ENCODE measurements at places on chromosomes 13 and 19. TPM values are rescaled to one million over a fixed set of nuclear protein-coding genes. Genes with fewer than 3 reads are reported as not detected.

PLIN4 gene
- 4.6 TPM for total RNA-seq

SIRT6 gene
- 18.1 TPM for total RNA-seq

PROZ gene
- total RNA-seq, result not detected

C19orf33 gene
- 35.6 TPM for total RNA-seq

BCL3 gene
- total RNA-seq, result 41.0 TPM

LRRC4B gene
- 3.9 TPM for total RNA-seq

DNA sequence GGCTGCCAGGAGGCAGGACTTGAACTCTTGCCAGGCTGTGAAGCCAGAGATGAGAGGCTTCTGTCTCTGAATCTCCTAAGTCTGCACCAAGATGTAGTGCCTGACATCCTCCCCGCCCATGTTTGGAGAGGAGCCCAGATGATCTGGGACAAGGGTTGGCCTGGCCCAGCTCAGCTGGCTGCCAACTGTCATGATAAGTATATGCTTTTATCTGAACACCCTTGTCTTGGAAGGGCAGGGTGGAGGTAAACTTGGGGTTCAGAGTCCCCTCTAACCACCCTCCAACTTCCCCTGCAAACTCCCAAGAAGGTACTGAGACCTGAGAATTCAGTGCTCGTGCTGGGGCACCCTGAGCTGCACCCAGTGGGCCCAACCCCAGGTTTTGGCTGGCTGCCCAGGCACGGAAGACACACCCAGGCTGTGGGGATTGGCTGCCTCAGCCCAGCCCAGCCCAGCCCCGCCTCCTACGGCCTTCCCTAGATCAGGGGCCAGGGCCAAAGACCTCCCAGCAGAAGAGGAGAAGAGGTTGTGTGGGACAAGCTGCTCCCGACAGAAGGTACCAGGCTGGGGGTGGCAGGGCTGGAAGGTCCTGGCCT is at the start of gene CYP4F12:
Gene CYP4F12 (plus strand): TSS at position 508 of the 596 bp plus-strand sequence. CDS start 443 bp downstream, outside the sequence.
- peak; percentile 79 for DNase-seq
- H3K4me1 ChIP-seq, result peaks cover 10% of the 10 kb centered on the region
- H3K4me3 ChIP-seq, result peak within 1 kb of the TSS; percentile 12
- H3K27me3 ChIP-seq, result peaks cover 4% of the 10 kb centered on the region
- H3K36me3 ChIP-seq, result no peaks in the 10 kb centered on the region

GRCh38 chr13:94028650-94029049 is 450.8 kb downstream of the DCT start:
- no peaks in the 10 kb centered on the region for H3K27me3 ChIP-seq
- H3K36me3 ChIP-seq, result no peaks in the 10 kb centered on the region
- no peak overlapping the region for H3K27ac ChIP-seq
- no peaks in the 10 kb centered on the region for H3K4me1 ChIP-seq

- H3K4me1 ChIP-seq, result peaks cover 40% of the 10 kb centered on the region
- DNase-seq, result no peak
- H3K4me3 ChIP-seq, result peak overlapping the region; percentile 84
- H3K27ac ChIP-seq, result peak overlapping the region; percentile 82
- H3K27me3 ChIP-seq, result no peaks in the 10 kb centered on the region
Measured at GRCh38 chr19:343451-343931, 1.1 kb downstream of the MIER2 start.

DNA sequence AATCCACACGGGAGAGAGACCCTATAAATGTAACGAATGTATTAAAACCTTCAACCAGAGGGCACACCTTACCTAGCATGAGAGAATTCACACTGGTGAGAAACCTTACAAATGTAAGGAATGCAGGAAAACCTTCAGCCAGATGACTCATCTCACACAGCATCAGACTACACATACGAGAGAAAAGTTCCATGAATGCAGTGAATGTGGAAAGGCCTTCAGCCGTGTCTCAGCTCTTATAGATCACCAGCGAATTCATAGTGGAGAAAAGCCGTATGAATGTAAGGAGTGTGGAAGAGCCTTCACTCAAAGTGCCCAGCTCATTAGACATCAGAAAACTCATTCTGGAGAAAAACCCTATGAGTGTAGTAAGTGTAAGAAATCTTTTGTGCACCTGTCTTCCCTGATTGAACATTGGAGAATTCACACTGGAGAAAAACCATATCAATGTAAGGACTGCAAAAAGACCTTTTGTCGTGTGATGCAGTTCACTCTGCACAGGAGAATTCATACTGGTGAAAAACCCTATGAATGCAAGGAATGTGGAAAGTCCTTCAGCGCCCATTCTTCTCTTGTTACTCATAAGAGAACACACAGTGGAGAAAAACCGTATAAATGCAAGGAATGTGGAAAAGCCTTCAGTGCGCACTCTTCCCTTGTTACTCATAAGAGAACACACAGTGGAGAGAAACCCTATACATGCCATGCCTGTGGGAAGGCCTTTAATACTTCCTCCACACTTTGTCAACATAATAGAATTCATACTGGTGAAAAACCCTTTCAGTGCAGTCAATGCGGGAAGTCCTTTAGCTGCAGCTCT is 16.0 kb downstream of the ZNF582 start:
- peaks cover 51% of the 10 kb centered on the region for H3K36me3 ChIP-seq
- H3K27ac ChIP-seq, result no peak overlapping the region
- no peaks in the 10 kb centered on the region for H3K27me3 ChIP-seq

GRCh38 chr13:57877601-57878000 is 246.1 kb downstream of the PCDH17 start:
- H3K4me1 ChIP-seq, result no peaks in the 10 kb centered on the region
- no peaks in the 10 kb centered on the region for H3K27me3 ChIP-seq
- DNase-seq, result no peak
- no peaks in the 10 kb centered on the region for H3K36me3 ChIP-seq
- no peak overlapping the region for H3K4me3 ChIP-seq
- no peak overlapping the region for H3K27ac ChIP-seq

DNA sequence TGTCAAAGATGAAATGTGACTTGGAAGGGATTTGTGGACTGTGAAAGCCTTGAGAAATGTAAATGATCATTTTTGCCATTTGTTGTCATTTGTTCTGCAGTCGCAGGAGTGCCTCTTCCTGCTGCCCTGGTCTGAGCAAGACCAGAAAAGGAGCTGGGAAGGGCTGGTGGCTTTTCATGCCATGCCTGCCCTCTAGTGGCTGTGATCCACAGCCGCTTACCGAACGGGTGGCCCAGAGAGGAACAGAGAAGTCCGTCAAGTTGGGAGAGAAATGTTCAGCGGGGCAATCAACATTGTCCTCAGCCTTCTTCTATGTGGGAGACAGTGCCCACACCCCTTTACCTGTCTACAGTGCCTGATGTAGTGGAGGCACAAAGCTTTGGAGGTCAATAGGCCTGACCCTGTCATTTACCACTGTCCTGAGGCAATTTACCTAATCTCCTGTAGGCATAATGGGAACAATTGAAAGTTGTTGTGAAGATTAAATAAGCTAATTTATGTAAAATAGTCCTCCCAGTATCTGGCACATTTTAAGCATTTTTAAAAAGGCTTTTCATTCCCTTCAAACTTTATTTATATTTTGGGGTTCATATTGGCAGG is 224.5 kb downstream of the B3GLCT start:
- H3K4me1 ChIP-seq, result no peaks in the 10 kb centered on the region
- H3K4me3 ChIP-seq, result no peak overlapping the region
- no peaks in the 10 kb centered on the region for H3K27me3 ChIP-seq
- no peak overlapping the region for H3K27ac ChIP-seq
- no peaks in the 10 kb centered on the region for H3K36me3 ChIP-seq

- no peaks in the 10 kb centered on the region for H3K36me3 ChIP-seq
- DNase-seq, result no peak
- H3K27me3 ChIP-seq, result no peaks in the 10 kb centered on the region
- no peak overlapping the region for H3K27ac ChIP-seq
- peaks cover 3% of the 10 kb centered on the region for H3K4me1 ChIP-seq
- H3K4me3 ChIP-seq, result no peak overlapping the region
Measured at GRCh38 chr13:59666504-59666903, 497.2 kb downstream of the DIAPH3 start.

DNA sequence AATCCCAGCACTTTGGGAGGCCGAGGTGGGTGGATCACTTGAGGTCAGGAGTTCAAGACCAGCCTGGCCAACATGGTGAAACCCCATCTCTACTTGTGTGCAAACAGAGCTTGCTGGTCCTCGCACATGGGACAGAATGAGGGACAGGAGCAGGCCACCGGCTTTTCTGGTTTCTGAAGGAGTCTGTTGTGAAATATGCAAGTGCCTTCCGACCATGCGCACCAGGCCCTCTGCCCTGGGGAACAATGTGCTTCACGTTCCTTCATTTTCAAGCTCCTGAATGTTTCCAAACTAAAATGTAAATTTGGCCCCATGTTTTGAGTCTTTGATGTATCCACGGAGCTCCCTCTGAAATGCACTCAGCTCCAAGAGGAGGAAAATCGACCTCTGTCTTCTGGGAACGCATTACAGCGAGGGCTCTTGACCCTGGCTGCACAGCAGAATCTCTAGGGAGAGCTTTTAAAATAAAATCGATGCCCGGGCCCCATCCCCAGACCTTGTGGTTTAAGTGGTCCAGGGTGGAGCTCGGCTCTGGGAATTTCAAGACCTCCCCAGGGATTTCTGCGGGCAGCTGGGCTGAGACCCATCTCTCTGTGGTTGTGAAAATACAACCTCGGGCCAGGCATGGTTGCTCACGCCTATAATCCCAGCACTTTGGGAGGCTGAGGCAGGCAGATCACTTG is 9.3 kb upstream of the ACP4 start:
- no peaks in the 10 kb centered on the region for H3K36me3 ChIP-seq
- H3K4me1 ChIP-seq, result no peaks in the 10 kb centered on the region
- H3K27me3 ChIP-seq, result peaks cover 72% of the 10 kb centered on the region
- DNase-seq, result no peak
- no peak overlapping the region for H3K27ac ChIP-seq

GRCh38 chr19:10736189-10736588 is 18.3 kb downstream of the DNM2 start:
- no peak for DNase-seq
- no peaks in the 10 kb centered on the region for H3K36me3 ChIP-seq
- peaks cover 65% of the 10 kb centered on the region for H3K4me1 ChIP-seq
- peak overlapping the region; percentile 78 for H3K27ac ChIP-seq
- H3K4me3 ChIP-seq, result no peak overlapping the region

DNA sequence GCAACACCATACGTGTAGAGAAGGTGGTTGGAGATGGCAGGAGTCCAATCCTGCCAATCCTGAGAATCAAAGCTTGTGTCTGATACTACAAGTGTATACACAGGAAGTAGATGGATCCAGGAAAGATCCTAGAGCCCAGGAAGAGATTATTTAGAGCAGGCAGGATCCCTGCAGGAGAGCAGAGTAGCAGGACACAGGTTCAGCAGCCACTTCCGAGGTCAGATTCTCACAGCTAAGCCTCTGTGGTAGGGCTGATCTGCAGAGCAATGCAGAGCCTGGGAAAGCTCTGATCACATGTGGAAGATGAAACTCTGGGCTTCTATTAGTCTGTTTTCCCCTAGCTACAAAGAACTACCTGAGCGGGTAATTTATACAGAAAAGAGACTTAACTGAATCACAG is 28.5 kb upstream of the ZNF331 start:
- no peak overlapping the region for H3K4me3 ChIP-seq
- no peaks in the 10 kb centered on the region for H3K27me3 ChIP-seq
- no peaks in the 10 kb centered on the region for H3K36me3 ChIP-seq
- H3K27ac ChIP-seq, result no peak overlapping the region
- DNase-seq, result no peak

DNA sequence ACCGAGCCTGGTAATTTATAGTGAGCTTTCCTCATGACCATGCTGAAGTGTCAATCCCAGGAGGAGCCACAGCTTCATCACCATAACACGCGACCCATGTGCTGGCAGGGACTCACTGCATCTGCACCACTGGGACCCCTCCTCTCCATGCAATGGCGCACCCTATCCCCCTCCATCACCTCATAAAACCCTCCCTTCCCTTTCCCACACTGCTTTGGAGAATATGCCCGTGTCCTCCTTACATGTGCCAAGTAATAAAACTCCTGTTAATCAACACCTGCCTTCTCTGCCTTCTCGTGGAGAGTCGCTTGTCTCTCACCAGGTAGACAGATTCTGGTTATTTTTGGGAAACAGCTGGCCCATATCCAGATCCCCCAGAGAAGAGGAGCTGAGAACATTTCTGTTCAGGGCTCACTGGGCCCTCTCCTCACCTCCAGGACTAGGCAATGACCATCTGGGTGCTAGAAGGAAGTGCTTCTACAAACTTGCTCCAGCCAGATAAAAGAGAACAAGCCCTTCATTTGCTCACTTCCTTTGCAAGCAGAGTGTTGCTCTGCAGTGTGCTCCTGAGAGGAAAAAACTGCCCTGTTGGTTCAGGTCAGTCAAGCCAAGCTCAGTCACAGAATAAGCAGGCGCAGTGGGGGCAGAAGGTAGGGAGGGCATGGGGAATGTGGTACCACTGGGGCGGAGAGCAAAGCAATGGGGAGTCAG is 894.3 kb downstream of the UQCRFS1 start:
- no peak overlapping the region for H3K27ac ChIP-seq
- no peaks in the 10 kb centered on the region for H3K4me1 ChIP-seq
- no peaks in the 10 kb centered on the region for H3K27me3 ChIP-seq
- DNase-seq, result no peak

DNA sequence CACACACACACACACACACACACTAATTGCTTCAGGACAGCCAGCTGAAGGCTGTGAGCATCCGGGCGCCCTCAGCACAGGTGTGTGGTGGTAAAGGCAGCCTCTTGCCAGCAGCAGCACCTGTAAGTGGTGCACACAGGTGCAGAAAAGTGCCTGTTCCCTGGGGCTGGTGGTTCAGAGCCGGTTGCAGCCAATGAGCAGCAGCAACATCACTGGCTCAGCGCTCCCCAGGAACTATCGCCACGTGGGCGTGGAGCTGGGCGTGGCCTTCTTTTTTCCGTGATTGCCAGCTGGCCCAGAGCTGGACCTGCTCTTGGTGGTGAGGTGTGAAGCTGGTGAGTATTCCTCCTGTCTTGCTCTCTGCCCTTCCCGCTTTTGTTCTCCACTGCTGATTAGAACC is at the start of gene NLRP5:
Gene NLRP5 (plus strand): TSS at position 289 of the 400 bp plus-strand sequence.
- H3K4me1 ChIP-seq, result no peaks in the 10 kb centered on the region
- no peaks in the 10 kb centered on the region for H3K27me3 ChIP-seq
- H3K4me3 ChIP-seq, result no peak within 1 kb of the TSS
- no peak within 1 kb of the TSS for H3K27ac ChIP-seq

GRCh38 chr19:3782903-3783302 is 3.3 kb downstream of the MATK start:
- H3K27ac ChIP-seq, result no peak overlapping the region
- DNase-seq, result no peak
- H3K27me3 ChIP-seq, result peaks cover 13% of the 10 kb centered on the region
- H3K4me3 ChIP-seq, result no peak overlapping the region
- no peaks in the 10 kb centered on the region for H3K36me3 ChIP-seq

- H3K4me3 ChIP-seq, result no peak overlapping the region
- no peak for DNase-seq
- no peaks in the 10 kb centered on the region for H3K4me1 ChIP-seq
- peaks cover 7% of the 10 kb centered on the region for H3K27me3 ChIP-seq
- no peak overlapping the region for H3K27ac ChIP-seq
- H3K36me3 ChIP-seq, result no peaks in the 10 kb centered on the region
Measured at GRCh38 chr19:54576411-54576976, 2.9 kb downstream of the LILRA2 start.

DNA sequence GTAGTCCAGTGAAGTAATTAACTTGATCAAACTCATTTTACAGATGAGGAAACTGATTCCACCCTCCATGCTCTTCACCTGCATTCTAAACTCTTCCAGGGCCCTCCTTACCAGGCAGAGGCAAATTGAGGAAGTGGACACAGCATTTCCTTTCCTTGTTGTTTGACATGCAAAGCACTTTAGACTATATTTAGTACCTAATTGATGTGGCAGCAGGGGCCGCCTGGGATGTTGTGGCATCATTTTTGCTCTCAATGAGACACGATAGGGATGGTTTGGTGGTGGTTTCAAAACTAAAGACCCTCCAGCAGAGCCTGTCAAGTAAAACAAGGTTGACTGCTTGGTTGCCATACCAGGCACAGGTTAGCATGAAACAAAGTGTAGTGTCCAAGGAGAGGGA is 7.9 kb downstream of the SIPA1L3 start:
- no peaks in the 10 kb centered on the region for H3K27me3 ChIP-seq
- H3K36me3 ChIP-seq, result no peaks in the 10 kb centered on the region
- H3K4me1 ChIP-seq, result peaks cover 5% of the 10 kb centered on the region
- H3K4me3 ChIP-seq, result no peak overlapping the region
